Stimulated activated CD8-positive, alpha-beta memory T cell treated with anti-CD3 and anti-CD28 coated beads, Interleukin-15, amount 100 ng/mL, for 4 hours (primary cell): ENCODE measurements at places on chromosomes 7 and 10.

DNA sequence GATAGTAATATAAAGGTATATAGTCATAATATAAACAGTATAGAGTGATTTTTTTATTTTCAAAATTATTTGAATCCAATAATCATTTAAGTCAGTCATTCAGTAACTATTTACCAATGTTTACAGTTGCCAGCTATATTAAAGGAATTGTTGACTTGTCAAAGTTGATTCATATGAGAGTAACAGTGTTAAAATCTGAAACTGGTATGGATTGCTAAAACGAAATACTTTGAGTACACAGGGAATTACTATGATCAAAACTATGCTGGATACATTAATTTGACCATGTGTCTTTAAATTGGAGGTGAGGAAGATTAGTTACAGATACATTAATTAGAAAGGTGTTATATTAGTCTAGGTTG is 282.6 kb downstream of the ADK start:
- no peak for DNase-seq

DNA sequence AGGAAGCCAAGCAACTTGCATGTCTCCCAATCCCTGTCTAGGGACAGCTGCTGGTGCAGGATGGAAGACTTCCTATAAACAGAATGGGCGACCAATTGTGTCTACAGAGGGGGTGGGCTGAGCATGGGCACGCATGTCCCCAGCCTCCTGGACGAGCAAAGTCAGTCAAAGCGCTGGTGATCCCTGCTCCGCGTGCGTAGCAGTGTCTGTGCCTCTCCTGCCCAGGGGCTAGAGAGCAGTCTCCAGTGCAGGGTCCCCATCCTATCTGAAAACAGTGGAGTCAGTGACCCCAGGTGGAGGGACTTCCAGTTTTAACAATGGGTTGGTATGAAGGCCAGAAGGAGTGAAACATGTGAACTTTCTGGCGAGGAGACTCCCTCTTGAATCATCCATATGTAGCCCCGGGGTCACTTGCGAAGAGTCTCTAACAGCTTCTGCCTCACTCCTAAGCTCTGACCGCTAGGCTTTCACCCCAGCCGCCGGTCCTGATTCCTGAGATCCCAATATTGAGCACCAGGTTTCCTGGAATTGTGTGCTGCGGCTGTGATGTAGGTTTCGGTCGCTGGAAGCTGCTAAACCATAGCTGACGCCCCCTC is 714 bp upstream of the CASP2 start:
- DNase-seq = no peak

GRCh38 chr10:26574783-26575182 is 122.7 kb upstream of the PDSS1 start:
- no peak for DNase-seq

- no peak for DNase-seq
Measured at GRCh38 chr10:79937701-79938151, 11.2 kb downstream of the SFTPD start.

- DNase-seq = no peak
Measured at GRCh38 chr10:93113042-93113441, 39.3 kb downstream of the CYP26A1 start.

GRCh38 chr10:8596929-8597472 is 542.5 kb downstream of the GATA3 start:
- DNase-seq = no peak
